ENCODE measurements at places on chromosomes 7 and 10. TPM values are rescaled to one million over a fixed set of nuclear protein-coding genes. Genes with fewer than 3 reads are reported as not detected.

DNA sequence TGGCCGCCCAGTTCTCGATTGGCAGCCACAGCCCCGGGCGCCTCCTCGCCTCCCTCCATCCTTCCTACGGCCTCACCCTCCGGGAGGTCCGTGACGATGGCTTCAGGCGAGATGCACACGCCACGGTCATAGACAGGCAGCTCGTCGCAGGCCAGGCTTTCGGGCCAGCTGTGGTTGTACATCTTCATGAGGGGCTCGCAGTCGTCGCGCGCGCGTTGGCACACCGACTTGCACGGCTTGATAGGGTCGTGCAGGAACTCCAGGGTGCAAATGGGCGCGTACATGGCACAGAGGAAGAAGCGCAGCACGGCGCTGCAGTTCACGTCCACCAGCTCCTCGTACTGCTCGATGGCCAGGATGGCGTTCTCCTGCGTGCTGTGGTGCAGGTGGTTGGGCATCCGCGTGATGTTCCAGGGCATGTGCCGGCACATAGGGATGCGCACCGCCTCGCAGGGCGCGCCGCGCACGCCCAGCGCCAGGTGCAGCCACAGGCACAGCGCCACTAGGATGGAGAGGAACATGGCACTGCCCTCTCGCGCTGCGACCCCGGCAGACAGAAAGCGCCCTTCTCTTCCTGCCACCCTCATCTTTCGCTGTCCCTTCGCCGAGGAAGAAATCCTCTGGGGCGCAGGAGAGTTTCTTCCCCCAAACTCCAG is 472 bp downstream of the SFRP4 start:
- no peaks in the 10 kb centered on the region for H3K36me3 ChIP-seq
- H3K4me3 ChIP-seq: peak overlapping the region; percentile 15
- no peak for DNase-seq
- H3K27ac ChIP-seq: no peak overlapping the region
- peaks cover 5% of the 10 kb centered on the region for H3K4me1 ChIP-seq

DNA sequence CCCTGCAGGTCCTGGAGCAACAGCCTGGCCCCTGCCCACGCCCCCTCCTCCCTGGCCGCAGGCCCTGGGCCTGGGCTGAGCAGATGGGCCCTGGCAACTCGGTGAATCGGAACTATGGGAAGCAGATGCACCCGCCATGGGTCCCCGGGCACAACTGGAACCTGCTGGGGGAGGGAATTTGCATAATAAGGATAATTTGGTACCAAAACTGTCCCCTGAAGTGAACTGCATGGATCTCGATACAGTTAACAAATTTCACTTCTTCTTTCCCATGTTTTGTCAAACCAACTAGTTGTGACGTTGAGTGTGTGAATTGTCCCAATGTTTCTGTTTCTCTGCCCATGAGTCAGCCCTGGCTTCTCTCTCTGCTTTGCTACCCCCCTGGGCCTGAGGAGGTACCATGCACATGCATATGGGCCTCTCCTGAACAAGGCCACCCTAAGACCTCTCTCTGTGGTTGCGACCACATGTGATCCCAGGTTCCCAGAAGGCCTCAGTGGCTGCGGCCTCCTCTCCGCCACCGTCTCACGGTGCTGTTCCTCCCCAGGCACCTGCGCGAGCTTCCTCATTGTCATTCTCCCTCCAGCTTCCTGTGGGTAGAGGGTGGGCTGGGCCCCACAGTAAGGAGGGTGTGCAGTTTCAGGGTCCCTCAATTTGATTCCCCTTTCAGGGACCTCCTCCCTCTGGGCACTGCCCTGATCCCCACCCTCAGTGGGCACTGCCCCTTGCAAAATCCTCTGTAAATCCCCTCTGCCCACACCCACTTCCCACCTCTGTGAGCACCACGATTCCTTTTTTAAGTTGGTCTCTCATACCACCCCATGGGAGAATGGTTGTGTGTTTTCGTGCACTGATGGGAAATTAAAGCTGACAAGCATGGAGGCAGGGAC is 40.0 kb downstream of the FIGNL1 start:
- H3K4me1 ChIP-seq: peaks cover 56% of the 10 kb centered on the region
- H3K4me3 ChIP-seq: no peak overlapping the region
- peak overlapping the region; percentile 38 for H3K27ac ChIP-seq
- H3K36me3 ChIP-seq: peaks cover 19% of the 10 kb centered on the region
- H3K27me3 ChIP-seq: no peaks in the 10 kb centered on the region

DNA sequence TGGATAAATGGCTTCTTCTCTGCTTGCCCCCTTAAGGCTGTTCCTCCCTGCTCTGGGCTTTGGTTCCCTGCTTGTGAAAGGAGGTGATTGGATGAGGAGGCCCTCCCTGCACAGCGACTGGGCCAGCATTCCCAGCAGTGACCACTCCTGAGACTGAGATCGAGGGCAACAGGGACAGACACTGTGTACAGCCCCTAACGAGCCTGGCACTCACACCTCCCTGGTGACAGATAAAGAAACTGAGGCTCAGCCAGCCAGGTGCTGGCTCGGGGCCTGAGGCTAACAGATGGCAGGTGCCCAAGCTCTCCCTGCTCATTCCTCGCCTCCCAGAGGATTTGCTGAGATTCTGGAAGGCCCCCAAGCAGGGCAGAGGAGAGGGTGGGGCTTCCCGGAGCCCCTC is 12.0 kb upstream of the AQP1 start:
- H3K4me3 ChIP-seq: no peak overlapping the region
- no peak overlapping the region for H3K27ac ChIP-seq
- no peaks in the 10 kb centered on the region for H3K27me3 ChIP-seq
- DNase-seq: no peak

GRCh38 chr7:8724080-8724718 is 290.8 kb downstream of the NXPH1 start:
- no peaks in the 10 kb centered on the region for H3K4me1 ChIP-seq
- H3K27me3 ChIP-seq: no peaks in the 10 kb centered on the region
- no peak overlapping the region for H3K4me3 ChIP-seq
- DNase-seq: peak; percentile 1

DNA sequence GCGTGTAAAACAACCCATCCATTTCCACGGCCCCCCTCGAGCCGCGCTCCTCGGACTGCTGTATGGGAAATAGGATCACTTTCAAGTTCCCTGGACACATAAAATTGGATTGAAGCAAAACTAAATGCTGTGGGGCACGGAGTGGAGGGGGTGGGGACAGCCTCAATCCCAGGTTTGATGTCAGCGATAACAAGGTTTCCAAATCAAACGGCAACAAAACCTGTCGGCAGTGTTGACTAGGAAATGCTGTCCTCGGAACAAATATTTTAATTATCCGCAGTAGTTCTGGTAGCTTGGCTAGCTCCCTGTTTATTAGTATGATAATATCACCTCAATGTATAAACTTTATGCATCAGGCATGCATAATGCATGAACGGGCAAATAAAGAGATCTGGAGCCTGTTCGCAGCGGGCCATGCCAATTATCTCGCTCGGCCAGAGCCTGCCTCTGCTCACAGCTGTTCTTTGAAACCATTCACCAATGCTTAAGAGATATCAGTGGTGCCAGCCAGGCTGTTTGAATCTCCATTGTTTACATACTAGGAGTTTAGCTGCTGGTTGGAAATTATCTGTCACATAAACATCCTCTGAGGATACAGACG is 161.1 kb downstream of the PAXIP1 start:
- no peaks in the 10 kb centered on the region for H3K4me1 ChIP-seq
- H3K27me3 ChIP-seq: peaks cover 5% of the 10 kb centered on the region
- no peak for DNase-seq
- H3K4me3 ChIP-seq: no peak overlapping the region

The SEMA3D gene
- 0.60 TPM for total RNA-seq

The AKR1C4 gene
- not detected for total RNA-seq
